ENCODE measurements at places on chromosomes 3 and 15.

GRCh38 chr3:38588995-38589937, 60.2 kb downstream of the SCN5A start:
- no peak for DNase-seq

GRCh38 chr3:112092496-112093179, 6.4 kb downstream of the C3orf52 start:
- peak; percentile 42 for DNase-seq

GRCh38 chr3:12452361-12453330, 31.6 kb upstream of the TSEN2 start:
- DNase-seq: no peak

DNA sequence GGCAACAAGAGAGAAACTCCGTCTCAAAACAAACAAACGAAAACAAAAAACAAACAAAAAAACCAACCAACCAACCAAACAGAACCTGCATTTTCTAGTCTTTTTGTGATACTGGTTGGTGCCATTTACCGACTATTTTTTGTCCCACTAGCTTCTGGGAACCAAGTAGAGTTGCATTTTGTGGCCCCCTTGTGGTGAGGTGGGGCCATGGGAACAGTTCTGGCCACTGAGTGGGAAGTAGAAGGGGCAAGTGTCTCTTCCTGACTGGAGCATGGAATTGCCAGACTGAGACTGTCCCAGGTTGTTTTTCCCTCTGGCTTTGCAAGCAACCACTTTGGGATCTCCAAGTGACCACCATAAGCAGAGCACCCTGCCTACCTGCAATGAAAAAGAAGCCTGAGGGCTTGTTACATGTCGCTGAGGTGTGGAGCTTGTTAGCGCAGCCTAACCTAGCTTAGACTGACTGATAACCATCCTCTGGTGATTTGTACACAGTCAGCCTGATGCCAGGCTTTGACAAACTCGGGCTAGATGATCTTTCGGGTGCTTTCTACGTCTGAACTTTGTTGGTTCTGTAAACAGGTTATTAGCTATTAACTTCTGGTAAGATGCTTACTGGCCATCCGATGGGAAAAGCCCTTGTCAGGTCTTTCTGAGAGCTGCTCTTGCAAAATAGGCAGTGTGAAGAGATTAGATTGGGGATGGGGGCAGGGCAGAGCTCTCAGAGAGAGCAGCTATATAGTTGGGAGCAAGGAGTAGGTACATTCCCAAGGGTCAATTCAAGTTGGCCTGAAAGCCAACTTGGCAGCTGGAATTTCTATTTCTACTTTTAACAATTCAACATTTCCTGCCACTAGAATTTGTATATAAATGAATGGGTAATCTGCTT, 172.2 kb downstream of the SSR3 start:
- peak; percentile 44 for DNase-seq

DNA sequence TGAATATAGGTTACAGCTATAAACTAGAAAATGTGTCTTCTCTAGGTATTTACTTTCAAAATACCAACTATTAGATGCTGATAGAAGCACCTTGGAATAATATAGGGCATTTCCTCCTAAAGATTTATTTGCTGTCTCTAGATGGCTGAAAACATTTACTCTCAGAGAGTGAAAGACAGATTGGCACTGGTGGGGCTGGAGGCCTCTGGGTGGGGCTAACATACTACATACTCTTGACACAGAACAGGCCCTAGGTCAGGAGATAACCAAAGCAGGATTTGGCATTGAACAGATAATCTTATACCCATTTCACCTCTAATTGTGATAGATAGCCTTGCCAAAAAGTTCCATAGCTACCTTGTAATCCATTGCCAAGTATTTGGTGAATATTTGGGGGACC, 253.3 kb upstream of the TBC1D5 start:
- DNase-seq: no peak

DNA sequence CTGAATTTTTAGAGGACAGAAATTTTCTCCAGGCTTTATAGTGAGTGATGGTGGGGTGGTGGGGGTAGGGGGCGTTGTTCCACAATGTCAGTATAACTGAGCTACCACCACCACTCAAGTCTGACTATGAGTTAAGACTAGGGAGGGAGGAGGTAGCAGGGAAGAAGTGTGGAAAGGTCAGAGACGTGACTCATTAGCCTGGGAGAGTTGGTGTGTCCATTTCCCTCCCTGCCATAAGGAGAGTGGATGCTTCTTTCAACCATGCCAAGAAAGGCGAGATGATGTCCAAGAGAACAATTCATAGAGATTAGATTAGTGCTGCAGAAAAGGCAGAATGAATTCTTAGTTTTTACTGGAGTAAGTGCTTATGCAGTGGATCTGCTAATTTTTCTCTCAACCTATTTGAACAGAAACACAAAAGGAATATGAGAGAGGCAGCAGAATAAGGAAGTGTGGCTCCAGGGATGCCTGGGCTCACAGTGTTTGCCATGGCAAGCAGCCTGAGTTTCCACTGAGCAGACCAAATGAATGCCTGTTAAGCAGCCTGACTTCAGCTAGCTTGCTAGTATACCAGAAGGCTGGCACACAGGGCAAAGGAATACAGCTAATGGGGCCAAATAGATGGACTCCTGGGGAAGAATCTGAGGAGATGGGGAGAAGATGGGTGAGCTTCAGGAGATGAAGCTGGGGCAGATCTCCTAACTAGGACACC, 708.9 kb downstream of the NTRK3 start:
- DNase-seq: peak; percentile 45

DNA sequence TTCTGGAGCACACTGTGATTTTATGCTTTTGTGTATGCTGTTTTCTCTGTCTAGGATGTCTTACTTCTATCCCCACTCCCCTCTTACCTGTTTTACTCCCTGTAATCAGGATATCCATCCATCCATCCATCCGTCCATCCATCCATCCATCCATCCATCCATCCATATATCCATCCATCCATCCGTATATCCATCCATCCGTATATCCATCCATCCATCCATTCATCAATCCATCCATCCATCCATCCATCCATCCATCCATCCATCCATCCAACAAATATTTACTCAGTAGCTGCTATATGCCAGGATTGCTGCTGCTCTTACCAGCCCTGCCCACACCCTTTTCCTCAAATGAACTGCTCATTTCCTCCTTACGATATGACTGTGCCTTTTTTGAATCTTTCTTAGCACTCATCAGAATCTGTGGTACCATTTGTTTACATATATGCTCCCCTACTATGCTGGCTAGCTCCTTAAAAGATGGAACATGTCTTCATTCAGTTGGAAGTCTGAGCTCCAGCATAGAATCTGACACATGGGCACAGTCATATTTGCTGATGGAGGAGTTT, 35.2 kb downstream of the USP13 start:
- no peak for DNase-seq

- DNase-seq: peak; percentile 63
These were observed 42.6 kb upstream of the TMCO5A start for GRCh38 chr15:37891766-37892368.

GRCh38 chr3:22585911-22586310, 617.2 kb upstream of the UBE2E2 start:
- no peak for DNase-seq

DNA sequence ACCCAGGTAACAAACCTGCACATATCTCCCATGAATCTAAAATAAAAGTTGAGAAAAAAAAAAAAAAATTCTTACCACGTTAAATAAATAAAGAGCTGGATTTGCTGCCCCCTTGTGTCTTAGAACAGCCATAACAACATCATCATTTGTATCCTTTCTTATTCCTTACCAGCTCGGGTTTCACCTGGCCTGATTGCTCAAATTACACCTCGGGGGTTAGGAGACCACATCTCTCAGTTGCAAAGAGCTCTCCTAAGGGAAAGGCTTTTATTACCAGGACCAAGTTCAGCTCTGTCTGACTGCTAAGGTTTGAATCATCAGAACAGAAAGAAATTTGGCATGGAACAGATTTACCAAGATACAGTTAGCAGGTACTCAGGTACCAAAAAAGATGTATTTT, 25.8 kb upstream of the RPL39L start:
- DNase-seq: peak; percentile 60

- peak; percentile 79 for DNase-seq
These were observed 161.9 kb downstream of the FNDC3B start for GRCh38 chr3:172201136-172201869.

GRCh38 chr15:81013396-81013929, 12.7 kb downstream of the TLNRD1 start:
- no peak for DNase-seq

DNA sequence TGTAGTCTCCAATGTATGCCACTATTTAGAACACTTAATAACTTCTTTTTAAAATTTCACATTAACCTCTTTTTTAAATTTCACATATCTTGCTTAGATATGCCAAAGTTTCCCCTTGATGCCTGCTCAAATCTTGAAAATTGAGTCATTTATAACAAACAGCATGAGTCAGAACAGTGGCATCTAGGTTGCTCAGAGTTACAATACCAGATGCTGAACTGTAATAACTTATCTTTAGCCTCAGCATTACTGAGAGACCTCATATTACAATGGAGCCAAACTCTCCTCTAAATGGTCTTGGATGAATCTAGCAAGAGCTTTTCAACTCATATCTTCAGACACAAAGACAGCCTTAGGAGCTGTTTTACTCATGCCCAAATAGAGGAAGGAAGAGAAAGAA, 439.3 kb upstream of the ARPP21 start:
- DNase-seq: no peak

GRCh38 chr3:195873281-195873887, 35.0 kb downstream of the TNK2 start:
- no peak for DNase-seq

DNA sequence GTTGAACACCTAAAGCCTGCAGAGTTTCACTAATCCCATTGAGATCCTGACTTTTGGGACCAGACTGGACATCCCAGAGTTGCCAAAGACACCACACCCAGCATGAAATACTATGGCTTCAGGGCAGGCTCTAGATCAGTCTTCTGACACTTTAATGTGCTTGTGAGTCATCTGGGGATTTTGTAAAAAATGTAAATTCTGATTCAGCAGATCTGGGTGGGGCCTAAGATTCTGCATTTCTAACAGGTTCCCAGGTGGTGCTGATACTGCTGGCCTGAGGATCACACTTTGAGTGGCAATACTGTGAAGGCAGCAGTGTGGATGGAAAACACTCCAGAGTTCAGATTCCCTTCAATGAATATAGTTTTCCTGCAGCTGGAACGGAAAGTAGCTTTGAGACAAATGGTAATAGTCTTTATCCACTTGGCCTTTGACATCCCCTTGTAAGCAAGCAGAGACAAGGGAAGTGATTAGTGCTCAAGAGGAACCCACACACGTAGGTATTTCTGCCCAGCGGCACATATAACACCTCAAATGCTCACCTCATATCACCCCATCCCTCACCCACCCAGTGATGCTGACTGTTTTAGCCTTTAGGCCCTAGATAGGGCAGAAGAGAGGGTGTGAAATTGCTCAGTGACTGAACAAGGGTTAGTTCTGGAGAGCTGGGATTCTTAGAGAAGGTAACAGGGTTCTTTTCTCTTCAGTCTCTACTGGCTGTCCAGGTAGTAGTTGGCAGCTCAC, 51.5 kb upstream of the GSK3B start:
- DNase-seq: peak; percentile 89

GRCh38 chr3:173396191-173397041, 1.1 kb upstream of the NLGN1 start:
- DNase-seq: peak; percentile 35

DNA sequence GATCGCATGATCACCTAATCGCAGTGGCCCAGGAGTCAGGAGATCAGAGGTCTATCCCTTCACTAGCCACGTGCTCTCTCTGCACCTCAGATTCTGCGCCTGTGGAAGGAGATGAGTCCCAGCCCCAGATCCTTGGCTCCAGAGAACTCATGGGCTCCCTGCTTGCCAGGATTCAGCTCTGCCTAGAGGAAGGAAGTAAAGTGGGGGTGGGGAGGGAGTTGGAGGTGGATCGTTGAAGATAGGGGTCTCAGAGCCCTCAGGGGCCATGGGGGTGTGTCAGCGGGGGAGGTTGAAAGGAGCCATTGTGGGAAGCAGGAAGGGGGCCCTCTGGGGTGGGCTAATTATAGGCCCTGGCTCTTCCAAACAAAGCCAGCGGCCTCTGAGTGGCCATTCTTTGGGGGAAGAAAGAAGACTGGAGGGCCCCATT, 11.3 kb upstream of the STRA6 start:
- no peak for DNase-seq

DNA sequence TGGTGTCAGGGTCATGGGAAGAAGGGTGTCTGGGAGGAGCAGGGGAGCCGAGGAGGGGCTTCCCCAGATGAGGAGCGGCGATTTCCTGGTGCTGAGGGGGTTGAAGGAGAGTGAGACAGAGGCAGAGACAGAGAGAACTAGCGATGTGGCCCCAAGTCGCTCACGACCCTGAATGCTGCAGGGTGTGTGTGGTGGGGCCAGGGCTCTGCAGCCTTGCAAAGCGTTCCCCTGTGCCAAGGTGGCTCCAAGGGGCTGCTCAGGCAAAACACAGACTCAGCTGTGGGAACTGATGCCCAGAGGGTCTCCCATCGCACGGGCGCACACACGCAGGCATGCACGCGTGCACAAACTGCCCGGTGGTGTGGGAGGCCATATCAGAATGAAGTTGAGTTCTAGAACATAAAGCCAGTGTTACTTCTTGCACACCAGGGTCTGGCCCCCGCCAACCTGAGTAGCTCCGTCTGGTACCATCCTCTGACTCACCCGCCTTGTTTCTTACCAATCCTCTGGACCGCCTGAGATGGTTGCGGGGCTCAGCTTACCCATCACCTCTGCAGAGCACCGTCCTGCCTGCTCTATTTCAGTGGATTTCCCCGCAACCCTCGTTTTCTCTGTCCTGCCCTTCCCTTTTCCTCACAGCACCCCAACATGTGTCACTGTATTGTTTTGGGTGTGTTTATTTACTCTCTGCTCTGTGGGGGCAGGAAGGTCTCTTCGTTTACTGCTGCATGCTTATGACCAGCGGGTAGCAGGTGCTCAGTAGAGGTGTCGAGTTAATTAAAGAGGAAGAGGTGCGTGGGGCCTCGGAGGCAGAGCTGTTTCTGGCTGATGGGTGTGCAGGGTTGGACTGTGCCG, 4.5 kb downstream of the MELTF start:
- no peak for DNase-seq

DNA sequence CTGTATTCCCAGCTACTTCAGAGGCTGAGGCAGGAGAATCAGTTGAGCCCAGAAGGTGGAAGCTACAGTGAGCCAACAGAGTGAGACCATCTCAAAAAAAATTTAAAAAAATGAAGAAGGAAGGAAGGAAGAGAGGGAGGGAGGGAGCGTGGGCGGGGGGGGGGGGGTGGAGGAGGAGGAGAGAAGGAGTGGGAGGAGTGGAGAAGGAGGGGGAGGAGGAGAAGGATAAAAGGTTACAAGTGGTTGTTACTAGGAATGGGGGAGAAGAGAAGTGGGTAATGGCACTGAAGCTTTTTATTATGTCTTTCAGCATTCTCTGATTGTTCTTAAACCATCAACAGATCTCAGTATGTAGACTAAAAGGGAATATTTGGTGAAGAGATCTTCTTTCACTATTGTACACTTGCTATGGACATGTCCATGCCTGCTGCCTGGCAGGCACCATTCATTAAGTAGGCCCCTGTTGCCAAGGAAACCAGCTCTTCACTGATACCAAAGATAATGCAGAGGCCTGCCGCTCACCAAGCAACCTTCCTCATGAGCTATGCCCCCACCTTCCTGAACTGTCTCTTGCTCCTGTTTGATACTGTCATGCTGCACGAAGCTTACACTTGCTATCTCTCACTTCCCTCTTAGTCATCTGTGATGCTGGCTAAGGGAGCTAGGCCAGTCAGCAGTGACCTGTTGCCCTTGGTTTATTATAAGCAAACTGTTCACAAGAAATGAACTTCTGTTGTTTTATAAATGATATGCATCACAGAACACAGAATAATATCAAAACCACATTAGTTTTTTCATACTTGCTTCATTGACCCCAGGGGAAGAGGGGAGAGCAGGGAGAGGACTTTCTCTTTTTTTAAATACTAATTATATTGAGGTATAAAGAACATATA, 23.1 kb downstream of the EPM2AIP1 start:
- DNase-seq: peak; percentile 81

Measured in EL (cell line).